Hippocampal formation (tissue), 2 donors: ENCODE measurements at places on chromosomes 7 and 10.

DNA sequence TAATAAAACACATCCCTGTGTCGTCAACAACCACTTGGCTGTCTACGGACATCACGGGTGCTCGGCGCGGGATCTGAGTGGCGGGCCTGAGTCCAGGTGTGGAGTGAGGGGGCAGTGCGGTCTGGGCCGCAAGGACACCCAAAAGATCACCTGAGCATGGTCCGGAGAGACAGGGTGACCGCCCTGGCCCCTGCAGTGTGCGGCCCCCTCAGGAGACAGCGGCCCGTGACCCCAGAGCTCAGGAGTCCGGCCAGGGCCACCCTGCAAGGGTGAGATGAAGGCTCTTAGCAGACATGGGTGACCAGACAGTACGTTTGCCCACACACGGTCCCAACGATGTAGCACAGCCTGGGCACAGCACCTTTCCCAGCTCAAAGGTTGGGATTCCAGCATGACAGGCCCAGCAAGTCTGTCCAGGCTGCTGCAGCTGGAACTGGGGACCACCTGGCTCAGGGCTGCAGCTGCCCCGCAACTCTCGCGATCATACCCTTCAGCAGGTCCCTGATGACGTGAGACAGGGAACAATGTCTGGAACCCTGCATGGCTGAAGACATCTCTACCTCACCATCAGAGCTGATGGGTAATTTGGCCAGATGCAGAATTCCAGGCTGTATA, 237.8 kb downstream of the ELFN1 start:
- no peak for DNase-seq

DNA sequence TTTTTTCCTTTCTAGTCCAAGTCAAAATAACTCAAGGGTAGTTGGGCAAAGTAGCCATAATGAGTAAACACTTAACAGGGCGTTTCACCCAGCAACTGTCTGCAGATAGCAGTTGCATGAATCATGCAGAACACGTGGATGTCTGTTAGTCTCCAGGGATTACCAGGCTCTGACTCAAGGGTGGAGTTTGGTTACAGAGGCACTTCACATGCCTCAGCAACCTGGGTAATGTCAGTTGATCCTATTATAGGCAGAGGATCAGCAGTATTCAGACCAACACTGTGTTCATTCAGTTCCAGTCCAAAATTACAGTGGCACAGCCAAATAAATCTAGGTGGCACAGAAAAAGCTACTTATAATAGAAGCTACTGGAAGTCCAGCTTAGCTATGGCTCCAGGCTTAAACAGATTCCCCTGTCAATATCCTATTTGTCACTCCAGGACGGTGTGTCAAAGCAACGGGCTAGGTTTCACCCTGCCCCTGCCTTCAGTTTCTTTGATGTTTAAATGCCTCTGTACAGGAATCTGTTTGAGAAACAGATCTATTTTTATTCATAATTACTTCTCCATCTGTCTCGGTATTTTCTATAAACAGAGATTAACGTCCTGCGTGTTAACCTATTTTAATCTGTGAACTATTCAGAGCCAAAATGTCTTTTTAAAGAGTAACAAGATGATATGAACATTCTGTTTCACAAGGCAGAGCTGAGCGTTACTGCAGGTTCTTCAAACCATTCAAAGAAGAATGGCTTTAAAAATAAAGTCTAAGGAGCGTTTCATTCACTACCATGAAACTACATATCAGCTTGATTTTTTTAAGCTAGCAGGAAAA, 162.6 kb upstream of the AKR1E2 start:
- DNase-seq = no peak

DNA sequence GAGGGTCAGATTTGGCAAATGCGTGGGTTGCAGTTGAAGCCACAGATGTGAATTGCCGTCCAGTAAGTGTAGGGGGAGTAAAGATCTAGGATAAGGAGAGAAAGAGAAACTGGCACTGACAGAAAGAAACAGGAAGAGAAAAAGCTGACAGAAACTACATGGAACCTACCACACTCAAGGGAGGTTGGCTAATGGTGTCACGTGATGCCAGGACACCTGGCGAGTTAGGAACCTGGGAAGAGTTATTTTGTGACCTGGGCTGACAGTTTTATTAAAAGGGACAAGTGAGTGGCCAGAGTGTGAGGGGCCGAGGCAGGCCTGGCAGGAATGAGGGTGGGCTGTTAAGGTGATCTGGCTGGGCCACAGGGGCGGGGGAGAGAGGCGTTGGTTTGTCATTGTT, 188.7 kb downstream of the ADARB2 start:
- no peak for DNase-seq

- DNase-seq = no peak
Measured at GRCh38 chr10:67794909-67795460, 43.0 kb downstream of the DNAJC12 start.

DNA sequence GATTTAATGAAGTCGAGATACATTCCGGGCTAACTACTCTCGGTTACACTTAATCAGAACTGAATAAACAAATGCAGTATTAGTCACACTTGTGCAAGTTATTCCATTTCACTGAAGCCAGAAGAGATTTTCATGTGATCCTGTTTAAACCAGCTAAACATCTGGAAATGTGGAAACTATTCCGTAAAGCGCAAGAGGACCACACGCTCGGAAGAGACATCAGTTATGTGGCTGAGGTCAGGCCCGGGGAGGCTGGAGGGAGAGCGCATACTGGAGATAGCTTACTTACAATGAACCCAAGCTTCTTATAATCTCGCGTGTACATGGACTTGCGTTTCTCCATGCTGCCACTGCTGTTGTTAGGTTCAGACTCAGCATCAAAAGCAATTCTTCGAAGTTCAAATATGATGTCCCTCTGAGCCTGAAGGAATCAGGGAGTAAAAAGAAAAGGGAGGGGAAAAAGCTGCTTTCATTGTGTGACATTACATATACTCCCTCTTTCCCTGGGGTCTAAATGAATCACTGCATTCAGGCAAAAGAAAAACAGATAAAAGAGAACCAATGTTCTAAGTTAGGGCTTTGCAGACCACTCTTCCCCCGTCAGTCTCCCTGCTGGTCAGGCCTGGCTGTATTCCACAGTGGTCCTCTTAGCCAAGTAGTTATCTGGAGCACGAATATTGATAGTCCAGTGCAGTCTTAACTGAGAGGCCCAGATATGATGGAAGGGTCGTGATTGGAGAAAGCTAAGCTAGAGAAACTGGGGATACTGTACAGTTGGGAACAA, 237.4 kb downstream of the ELMO1 start:
- no peak for DNase-seq

DNA sequence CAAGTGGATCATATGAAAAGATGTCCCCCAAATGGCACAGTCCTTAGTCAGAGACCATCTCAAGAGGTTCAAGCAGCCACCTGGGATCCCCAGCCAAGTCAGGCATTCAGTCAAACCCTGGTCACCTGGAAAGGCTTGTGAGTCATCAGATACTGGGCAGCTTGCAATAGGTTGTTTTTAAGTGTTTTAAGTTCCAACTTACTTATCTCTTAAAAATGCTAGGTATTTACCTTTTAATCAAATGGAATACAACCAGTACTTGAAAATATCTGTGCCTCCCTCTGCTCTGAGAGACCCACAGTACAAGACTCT, 262.2 kb downstream of the WDR11 start:
- no peak for DNase-seq

DNA sequence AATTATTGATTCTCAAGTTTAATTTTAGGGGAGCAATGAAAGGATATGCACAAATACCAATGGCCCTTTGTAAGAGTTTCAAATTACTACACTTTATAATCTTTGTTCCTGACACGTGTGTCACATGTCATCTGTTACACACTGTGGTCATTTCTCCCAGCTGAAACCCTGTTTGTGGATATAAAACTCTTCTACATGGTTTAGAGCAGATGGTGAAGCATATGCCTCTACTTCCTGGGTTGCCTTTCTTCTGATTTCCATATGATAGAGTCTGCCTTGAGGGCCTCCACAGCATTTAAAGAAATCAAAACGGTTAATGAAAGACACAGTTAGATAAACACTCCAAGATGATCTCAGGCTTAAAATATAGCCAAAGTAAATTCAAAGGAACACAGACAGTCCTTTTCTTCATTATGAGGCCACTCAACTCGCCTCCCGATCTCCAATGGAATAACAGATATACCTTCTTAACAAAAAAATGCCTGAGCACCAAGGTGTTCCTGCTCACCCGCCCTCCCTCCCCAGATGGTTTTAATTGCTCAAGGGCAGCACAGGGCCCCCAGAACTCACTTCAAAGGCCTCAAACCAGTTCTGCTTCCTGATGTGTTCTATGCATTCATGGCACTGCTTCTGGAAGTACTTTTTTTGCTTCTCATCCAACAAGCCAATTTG, 75.0 kb downstream of the CPVL start:
- DNase-seq = no peak

DNA sequence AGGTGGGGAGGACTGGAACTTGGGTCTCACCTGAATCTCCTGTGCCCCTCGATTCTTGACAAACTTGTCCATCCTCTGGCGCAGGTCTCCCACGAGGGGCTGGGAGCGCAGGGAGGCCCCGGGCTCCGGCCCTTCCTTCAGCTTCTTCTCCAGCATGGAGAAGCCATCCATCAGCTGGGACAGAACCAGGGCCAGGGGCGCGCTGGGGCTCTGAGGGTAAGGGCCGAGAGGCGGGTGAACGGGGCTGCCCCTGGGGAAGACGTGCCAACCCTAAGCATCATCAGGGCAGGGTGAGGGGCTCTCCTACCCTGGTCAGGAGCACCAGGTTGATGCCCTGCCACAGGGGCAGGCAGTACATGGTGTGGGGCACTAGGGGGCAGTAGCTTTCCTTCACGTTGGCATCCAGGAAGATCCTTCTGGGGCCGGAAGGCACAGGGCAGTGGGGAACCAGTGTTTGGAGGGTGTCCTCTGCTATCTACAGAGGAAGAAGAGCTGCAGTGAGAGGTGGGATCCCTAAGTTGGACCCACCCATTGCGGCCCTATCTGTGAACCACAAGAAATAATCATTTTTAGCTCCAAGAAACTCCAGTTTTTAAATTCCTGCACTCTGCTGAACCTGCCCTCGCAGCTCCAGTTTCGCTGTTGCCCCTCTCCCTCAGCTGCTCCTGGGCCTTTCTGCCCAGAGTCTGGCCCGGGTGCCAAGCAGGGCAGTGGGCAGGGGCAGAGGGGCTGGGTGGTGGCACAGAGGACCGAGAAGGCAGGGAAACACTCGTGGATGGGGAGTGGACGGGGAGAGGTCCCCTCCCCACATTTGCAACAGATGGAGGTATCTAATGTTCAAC, 10.8 kb upstream of the PYROXD2 start:
- no peak for DNase-seq

DNA sequence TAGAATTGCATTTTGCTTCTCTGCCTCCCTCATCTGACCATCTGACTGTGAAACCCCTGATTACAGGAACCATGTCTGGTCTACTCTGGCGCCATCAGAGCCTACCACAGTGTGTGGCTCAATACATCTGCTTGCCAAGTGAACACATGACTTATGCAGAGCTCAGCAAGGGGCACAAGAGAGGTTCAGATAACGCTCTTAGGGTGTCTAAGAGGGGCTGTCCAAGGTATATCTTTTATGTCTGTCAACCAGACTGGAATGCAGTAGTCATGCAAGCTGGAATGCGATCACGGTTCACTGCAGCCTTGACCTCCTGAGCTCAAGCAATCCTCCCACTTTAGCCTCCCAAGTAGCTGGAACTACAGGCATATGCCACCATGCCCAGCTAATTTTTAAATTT, 10.3 kb upstream of the RRP12 start:
- no peak for DNase-seq

DNA sequence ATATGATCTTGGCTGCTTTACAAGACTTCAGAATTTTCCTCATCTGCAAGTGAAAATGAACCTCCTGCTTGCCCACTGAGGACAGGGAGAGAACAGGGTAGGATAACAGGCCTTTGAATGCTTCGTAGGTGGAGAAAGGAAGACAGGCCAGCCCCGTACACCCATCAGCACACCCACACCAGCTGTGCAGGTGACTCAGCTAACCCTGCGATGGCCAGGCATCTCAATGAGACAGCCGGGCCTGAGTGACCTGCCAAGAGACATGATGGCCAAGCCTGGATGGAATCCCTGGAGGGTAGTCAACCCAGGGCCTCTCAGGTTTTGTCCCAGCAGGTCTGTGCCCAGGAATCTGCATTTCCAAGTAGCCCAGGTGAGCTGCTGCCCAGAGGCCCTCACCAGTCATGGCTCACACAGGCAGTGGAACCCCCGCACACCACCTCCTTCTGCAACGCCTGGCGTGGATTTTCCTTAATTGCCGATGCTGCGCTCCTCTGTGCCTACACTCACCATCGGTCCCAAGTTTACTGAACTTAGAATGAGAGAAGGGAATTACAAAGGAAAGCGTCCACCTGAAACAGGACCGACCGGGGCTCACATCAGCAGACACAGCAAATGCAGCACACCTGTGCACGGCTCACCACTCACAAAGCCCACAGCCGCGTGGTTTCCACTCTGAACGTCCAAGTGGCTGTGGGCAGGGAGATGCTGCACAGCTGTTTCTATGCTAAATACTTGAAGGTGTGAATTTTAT, 163.7 kb downstream of the DIP2C start:
- DNase-seq = no peak

DNA sequence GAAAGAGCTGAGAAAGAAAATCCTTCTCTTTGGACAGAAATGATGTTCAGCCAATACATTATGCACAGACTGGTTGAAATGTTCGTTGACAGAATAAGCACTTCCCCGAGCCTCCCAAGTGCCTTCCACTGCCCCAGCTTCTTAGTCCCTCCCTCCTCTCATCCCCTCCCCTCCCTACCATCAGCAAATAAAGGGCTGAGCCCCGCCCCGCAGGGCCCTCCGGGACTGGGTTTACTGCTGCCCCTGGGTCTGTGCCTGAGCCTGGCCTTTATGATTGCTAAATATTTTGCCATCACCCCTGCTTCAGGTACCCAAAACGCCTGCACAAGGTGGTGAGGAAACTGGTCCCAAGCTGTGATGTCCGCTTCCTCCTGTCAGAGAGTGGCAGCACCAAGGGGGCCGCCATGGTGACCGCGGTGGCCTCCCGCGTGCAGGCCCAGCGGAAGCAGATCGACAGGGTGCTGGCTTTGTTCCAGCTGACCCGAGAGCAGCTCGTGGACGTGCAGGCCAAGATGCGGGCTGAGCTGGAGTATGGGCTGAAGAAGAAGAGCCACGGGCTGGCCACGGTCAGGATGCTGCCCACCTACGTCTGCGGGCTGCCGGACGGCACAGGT, 28.1 kb downstream of the HKDC1 start:
- DNase-seq = no peak

GRCh38 chr10:62831346-62831745, 15.2 kb upstream of the EGR2 start:
- no peak for DNase-seq

DNA sequence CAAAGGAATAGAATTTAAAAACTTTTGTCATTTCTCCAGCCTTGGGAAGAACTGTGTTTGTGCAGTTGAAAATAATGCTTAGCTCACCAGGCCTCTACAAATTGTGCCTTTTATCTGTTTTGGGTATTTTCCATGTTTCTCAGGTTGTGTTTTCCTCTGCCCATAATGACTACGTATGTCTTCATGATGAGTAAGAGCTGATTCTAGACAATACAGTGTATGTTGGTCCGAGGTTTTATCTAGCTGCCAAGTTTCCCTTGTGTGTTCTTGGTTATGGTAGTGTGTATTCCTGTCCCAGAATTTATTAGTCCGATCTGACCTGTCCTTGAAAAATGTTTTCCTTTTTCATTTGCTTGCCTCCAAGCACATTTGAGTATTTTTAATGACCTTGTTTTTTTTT, 83.7 kb upstream of the GLCCI1 start:
- no peak for DNase-seq

GRCh38 chr7:132782777-132783640, 206.7 kb upstream of the PLXNA4 start:
- DNase-seq = no peak
